Small intestine (tissue), 16 donors: ENCODE measurements at places on chromosomes 3 and 15.

DNA sequence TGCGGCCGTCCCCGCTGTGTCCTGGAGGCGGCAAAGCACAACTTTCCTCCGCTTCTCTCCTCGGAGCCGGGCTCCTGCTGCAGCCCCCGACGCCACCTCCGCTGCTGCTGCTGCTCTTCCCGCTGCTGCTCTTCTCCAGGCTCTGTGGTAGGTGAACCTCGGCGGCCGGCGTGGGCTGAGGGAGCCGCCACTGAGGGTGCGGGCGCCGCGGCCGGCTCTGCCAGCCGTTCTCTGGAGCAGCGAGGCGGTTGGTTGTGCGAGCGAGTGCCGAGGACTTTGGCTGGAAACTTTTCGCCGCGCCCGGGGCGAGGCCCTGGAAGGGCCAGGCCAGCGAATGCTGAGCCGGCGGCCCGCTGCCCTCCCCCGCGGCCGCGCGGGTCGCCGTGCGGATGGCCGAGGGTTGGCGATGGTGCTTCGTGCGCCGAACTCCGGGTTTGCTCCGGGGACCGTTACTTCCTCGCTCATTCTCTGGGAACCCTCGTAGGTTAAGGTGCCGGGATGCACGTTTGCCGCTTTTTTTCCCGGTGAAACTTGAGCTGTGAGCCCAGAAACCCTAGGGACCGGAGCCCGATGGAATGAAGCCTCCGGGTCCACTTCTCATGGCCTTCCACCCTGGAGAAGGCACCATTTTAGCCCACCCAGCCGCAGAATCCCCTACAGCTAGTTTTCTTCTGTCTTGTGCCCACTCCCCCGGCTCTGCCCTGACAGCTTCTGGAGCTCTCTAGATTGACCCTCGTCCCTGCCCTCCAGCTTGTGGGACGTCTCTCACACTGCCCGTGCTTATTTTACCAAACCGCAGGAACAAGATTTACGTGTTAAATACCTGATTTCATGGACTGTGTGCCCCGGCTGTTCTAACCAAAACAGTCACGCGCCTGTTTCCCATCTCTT lies 660 bp downstream of the NECTIN3 start:
- DNase-seq: peak; percentile 78

- DNase-seq: no peak
These were observed 45.3 kb downstream of the CAPN3 start for GRCh38 chr15:42404461-42405235.

GRCh38 chr15:95973566-95974256 lies 356.8 kb upstream of the NR2F2 start:
- DNase-seq: no peak

DNA sequence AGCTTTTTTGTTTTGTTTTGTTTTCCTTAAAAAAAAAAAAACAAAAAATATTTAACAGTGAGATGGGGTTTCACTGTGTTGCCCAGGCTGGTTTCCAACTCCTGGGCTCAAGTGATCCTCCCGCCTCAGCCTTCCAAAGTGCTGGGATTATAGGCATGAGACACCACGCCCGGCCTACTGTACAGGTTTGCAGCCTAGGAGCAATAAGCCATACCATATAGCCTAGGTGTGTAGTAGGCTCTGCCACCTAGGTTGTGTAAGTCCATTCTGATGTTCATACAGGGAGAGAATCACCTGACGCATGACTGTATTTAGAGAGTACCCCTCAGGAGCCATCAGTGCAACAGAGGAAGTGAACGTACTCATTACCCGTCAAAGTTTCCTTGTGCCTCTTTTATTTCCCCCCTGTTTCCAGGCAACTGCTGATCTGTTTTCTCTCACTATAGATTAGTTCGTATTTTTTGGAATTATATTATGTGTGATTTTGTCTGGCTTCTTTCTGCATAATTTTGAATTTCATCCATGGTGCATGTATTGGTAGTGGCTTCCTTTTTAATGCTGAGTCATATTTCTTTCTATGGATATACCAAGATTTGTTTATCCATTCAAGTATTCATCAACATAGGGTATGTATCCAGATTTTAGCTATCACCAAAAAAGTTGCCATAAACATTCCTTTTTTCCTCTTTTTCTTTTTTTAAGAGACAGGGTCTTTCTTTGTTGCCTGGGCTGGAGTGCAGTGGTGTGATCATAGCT lies 9.9 kb downstream of the ACAD9 start:
- no peak for DNase-seq

- DNase-seq: no peak
These were observed 179.6 kb upstream of the STT3B start for GRCh38 chr3:31353166-31353565.

- DNase-seq: no peak
These were observed 93.4 kb downstream of the CHSY1 start for GRCh38 chr15:101158166-101159095.

- DNase-seq: no peak
These were observed 165.3 kb downstream of the CHSY1 start for GRCh38 chr15:101086394-101087171.

GRCh38 chr3:114405202-114405990 lies 111.6 kb downstream of the TIGIT start:
- no peak for DNase-seq

DNA sequence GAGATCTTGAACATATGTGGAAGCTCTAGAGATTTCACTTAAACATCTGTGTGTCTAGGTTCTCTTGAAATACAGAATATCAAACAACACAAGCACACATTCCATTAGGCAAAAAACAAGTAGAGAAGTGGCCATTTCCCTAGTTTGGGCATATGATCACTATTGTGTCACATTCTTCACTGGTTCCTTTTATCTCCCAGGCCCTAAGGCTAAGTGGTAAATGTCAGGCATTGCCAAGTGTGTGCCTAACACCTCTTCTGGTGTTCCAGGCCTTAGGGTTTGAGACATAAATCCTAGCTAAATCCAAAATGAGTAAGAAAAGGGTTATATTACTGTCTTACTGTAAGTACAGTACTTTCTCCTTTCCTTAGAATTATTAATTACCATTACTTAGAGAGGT lies 880.1 kb downstream of the PDCD6IP start:
- peak; percentile 21 for DNase-seq

DNA sequence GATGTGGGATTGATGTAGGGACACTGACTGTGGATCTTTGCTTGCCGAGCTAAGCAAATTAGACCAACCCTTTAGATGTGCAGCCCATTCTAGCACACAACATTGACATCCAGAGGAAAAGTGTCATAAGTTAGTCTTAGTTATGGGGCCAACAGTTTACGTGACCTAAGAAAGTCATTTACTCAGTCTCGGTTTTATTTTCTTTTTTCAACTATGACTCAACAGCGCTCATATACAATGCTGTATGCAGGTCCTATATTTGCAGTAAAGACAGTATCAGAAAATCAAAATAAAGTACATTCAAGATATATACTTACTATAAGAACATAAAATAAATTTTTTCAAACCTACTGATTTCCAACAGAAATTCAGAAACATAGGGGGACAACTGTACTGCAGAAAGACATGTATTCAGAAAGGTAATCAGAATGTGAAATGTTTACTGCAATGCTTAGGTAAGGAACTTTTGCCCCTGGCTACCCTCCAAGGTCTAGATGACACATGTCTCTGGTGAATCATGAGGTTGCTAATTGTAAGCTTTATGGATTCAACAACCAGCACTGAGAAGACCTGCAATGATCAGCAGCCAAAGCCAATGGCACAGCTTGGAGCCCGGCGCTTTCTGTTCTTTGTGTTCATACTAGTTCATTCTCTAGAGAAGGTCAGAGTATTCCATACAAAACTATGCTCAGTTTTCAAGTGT lies 317.5 kb upstream of the CNTN6 start:
- no peak for DNase-seq

- DNase-seq: no peak
These were observed 77.0 kb upstream of the SEC13 start for GRCh38 chr3:10397879-10398278.

- DNase-seq: no peak
These were observed 6.7 kb upstream of the USP13 start for GRCh38 chr3:179646177-179646576.

GRCh38 chr15:50854601-50855490 lies 53.6 kb upstream of the AP4E1 start:
- DNase-seq: no peak

- DNase-seq: no peak
These were observed 25.4 kb downstream of the ADPGK start for GRCh38 chr15:72758182-72758581.

- no peak for DNase-seq
These were observed 31.0 kb downstream of the COPS2 start for GRCh38 chr15:49124371-49124770.

DNA sequence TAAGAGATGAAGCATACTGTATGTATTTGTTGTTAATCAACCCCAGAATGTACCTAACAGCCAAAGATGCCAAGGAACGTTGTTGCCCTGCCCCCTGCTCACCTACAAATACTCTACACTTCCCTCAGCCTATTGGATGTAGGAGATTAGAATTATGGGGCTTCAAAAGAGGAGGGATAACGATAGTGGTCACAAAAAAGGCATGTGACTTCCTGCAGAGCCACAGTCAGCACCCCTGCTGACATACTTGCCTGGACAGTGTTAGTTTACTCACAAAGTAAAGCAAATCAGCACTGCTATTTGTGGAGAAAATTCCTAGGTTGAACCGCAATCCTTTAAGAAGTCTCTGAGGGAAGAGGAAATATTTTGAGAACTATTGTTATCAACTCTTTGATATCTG lies 37.9 kb downstream of the PARP15 start:
- DNase-seq: no peak

DNA sequence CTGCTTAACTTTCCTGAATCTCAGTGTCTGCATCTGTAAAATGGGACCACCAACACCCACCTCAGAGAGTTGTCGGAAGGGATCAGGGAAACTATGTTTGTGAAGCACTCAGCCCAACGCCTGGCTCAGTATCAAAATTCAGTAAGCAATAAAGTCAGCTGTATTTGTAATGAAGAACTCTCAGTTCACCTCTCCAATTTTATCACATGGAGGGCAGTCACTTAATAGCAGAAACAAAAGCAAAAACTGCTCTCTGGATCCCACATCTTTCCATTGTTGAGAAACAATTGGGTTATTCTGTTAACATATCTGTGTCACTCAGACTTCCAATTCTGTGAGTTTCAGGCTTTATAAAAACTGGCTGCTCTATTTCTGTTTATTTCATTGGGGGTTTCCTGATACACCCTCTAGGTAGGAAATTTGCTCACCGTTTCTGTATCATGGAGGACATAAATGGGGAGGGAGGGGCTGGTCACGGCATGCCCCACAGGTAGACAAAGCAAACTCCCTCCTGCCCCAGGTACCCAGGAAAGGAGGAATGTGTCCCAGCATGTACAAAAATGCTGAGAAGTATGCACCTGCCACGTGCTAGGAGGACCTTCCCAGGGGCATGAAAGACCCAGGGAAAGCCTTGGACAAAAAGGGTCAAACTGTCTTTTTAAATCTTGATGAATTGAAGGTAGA lies 81.4 kb upstream of the LMOD3 start:
- DNase-seq: peak; percentile 46

DNA sequence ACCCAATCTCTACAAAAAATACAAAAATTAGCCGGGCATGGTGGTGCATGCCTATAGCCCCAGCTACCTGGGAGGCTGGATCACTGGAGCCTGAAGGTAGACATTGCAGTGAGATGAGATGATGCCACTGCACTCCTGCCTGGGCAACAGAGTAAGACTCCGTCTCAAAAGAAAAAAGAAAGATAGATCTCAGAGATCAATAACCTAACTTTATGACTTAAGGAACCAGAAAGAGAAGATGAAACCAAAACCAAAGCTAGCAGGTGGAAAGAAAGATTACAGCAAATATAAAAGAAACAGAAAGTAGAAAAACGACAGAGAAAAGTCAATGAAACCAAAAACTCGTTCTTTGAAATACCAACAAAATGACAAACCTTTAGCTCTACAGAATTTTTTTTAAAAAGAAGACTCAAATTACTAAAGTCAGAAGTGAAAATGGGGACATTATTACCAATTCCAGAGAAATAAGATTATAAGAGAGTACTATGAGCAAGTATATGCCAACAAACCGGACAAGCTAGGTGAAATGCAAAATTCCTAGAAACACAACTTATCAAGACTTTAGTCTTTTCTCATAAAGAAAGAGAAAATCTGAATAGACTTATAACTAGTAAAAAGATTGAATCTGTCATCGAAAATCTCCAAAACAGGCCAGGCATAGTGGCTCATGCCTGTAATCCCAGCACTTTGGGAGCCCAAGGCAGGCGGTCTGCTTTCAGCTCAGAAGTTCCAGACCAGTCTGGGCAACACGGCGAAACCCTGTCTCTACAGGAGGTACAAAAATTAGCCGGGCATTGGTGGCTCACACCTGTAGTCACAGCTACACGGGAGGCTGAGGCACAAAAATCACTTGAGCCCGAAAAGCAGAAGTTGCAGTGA lies 35.0 kb downstream of the ACAP2 start:
- DNase-seq: no peak

- DNase-seq: peak; percentile 42
These were observed 1.5 kb downstream of the ITPKA start for GRCh38 chr15:41494922-41495735.

- no peak for DNase-seq
These were observed 675.4 kb downstream of the OTOL1 start for GRCh38 chr3:162171970-162172369.

GRCh38 chr3:149145974-149146373 lies 16.5 kb downstream of the HPS3 start:
- no peak for DNase-seq

DNA sequence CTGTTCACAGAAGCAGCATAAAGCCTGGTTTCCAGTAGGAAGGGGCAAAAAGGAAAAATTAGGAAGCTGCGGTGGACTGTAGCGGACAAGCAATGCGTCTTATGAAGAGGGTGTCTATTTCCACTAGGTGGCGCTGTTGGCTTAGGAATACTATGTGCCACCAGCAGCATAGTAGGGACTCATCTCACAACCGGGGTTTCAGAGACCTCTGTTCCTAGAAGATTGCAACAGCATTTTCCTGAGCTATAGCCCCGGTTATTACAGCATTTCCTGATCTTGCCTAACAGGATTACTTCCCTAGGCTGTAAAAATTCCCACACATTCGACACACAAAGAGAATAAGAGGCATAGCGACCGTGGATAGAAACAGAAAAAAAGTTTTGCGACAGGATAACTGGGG lies 683.0 kb downstream of the TBL1XR1 start:
- DNase-seq: no peak

DNA sequence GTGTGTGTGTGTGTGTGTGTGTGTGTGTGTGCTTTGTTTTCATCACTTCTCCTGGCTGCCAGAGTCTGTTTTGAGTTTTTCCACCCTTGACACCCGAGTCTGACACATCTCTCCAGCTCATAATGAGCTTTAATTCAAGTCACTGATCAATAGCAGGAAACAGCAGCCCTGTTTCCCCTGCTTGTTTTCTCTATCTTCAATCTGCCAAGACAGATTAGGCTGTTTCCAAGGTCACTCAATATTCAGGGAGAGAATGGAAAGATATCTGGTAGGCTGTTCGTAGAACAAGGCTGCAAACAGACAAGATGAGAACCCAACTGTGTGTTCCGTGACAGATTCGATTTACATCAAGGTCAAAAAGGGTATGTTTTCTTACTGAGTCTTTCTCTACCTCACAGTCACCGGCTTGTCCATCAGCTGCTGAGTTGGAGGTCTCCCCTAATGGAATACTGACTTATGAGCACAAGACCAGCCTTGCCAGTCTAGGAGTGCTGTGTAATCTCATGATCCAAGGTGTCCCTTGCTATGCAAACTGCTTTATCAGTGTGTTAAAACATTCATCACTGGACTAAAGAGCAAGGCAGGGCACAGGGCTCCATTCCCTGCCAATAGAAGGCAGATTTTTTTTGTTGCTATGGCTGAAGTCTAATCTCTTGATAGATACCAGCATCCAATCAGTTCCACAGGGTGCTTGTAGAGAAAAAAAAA lies 187.9 kb upstream of the LMCD1 start:
- DNase-seq: no peak
